ENCODE measurements at places on chromosomes 7 and 10.

DNA sequence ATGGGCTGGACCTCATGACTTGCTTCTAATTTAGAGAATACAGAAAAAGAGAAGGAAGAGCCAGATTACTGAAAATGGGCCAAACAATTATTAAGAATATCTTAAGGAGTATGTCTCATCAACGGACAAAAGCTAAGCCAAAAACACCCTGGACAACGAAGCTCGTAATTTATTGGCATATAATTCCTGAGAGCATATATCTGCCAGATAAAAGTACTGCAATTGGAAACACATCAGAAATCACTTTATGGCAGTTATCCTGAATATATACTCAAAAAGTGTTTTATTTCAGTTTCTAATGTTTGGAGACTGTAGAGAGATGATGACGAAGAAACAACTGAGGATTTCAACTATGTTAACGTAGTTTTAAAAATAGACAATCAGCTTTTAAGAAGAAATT, 211.8 kb downstream of the CSTF2T start:
- no peak for DNase-seq

DNA sequence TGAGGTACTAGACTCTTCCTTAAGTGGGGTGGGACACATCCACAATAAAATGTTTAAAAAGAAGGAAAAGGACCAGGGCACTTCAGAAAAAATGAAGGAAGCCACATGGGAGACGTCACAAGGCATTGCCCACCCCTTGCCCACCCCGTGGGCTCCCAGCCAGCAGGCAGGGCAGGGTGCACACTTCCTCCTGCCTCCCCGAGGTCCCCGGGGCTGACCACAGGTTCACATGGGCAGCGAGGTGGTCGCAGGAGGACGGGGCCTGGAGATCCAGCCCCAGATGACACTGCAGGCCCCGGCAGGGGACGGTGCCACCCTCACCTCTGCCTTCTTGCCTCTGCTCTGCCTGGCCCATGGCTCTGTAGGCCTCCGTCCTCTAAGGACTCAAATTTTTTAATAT, 45.6 kb downstream of the PWWP2B start:
- DNase-seq = no peak

DNA sequence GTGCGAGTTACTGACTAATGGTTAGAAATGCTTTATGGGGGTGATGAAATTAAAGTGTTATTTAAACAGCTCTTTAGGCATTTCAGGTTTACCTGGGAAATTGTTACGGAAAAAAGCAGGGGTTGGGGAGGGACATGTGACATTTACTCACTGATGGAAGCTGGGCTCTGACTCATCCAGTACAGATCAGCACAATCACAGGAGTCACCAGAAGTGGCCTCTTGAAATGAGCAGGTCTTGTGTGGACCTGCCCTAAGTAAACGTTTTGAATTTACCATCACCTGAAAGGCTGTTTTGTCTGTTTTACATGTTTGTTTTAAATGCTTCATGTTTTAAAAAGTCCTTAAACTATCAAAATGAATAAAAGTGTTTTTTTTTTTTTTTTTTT, 2.3 kb downstream of the GLRX3 start:
- DNase-seq = no peak

DNA sequence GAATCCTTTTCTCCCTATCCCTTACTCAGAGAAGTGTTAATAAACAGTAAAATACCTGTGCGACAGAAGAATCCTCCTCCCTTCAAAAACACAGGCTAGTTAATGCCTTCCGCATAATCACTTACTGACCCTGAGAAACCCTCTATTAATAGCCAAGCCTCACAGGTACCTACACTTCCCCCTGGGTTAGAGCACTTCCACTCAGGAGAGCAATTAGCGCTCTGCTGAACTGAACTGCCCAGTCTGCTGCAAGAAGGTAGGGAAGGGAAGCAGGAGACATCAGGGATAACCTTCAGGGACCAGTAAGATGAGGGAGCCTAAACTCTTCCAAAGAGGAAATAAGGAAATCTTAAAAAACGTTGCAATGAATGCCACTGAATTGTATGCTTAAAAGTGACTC, 39.6 kb downstream of the KIAA1549 start:
- no peak for DNase-seq

DNA sequence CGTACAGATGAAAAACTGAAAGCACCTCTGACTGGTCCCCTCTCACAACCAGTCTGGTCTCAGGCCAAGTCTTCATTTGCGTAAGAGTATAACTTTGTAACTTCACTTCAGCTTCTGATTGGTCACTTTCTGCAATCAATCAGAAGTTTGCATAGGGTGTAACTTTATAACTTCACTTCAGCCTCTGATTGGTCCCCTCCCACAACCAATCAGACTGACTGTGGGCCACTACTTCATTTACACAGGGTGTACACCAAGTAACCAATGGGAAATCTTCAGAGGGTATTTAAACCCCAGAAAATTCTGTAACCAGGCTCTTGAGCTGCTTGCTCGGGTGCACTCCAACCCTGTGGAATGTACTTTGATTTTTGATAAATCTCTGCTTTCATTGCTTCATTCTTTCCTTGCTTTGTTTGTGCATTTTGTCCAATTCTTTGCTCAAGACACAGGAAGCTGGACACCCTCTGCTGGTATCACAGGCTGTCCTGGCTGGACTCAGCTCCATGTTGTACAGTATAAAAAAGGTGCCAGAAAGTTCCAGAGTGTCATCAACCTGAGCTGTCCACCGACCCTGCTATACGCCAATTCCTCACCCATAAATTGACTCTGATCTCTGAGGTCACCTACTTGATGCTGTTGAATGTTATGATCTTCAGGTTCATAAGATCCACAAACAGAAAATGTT, 74.5 kb downstream of the COBL start:
- DNase-seq = no peak

GRCh38 chr10:3786295-3787015, 1.4 kb upstream of the KLF6 start:
- no peak for DNase-seq

GRCh38 chr7:14000247-14000646, 10.8 kb upstream of the ETV1 start:
- DNase-seq = no peak

GRCh38 chr7:2287745-2288144, 26.5 kb downstream of the SNX8 start:
- no peak for DNase-seq

- DNase-seq = no peak
Measured at GRCh38 chr10:99913831-99914235, 95.9 kb downstream of the DNMBP start.

DNA sequence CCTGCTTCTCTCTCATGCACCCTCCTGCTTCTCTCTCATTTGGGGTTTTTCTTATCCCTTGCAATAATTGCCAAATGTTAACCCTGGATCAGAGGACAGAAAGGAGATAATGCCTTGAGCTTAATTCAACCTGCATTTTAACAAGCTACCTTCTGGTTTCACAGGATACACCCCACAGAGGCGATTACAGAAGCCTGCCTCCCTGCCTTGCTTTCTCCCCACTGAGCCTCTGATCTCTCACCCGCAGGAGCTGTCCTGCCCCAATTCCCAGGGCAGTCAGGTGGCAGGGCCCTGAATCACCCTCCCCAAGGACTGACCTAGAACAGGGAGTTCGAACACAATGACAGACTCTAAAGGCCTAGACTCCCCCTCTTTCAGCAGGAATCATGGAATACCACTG, 959.5 kb downstream of the GRID1 start:
- DNase-seq = no peak

DNA sequence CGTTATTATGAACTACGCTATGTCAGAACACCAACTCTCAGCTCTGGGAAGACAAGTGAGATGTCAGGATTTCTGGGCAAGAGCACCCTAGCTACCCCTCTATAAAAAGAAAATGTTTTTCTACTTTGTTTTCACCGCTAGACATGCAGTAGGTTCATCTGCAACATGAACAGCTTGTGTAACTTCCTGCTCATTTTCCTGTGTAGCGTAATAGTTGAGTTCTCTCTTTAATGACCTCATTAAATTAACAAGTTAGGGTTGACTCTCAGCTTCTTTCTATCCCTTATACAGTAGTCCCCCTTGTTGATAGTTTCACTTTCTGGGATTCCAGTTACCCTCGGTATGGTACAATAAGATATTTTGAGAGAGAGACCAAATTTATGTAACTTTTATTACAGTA, 329.4 kb upstream of the ZNF32 start:
- no peak for DNase-seq

GRCh38 chr10:5583525-5584175, 58.9 kb downstream of the CALML3 start:
- no peak for DNase-seq

DNA sequence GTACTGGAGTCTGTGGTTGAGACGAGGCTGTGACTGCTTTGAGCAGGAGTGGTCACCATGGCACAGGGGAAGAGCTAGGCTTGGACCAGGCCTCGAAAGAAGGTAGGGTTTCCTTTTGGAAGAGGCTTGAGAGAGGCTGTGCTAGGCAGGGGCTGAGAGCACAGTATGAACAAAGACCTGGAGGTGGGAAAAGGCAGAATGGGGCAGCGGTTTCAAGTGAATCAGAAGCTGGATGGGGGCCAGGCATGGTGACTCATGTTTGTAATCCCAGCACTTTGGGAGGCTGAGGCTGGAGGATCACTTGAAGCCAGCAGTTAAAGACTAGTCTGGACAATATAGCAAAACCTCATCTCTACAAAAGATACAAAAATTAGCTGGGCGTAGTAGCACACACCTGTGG, 65.9 kb downstream of the CLIP2 start:
- no peak for DNase-seq

DNA sequence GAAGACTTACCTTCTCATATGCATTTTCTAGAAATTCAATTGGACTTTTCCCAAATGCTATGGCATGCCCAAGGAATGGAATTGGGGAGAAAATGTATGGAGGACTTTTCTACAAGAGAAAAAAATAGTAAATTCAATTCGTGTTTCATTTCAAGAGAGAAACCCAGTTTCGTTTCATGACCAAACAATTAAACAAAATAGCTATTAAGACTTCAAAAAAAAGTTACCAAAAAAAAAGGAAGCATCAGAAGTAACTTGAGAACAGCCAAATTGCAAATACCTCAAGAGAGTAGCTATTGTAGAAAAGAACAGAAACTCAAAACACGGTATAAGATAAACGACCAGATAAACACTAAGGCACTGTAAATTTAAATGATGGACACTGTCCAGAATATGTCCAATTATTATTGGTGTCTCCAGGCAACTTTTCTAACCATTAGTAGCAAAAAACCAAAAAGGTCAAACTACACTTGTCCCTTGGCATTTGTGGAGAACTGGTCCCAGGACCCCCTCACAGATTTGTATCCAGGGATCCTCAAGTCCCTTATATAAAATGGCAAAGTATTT, 2.4 kb downstream of the CYP51A1 start:
- DNase-seq = no peak

DNA sequence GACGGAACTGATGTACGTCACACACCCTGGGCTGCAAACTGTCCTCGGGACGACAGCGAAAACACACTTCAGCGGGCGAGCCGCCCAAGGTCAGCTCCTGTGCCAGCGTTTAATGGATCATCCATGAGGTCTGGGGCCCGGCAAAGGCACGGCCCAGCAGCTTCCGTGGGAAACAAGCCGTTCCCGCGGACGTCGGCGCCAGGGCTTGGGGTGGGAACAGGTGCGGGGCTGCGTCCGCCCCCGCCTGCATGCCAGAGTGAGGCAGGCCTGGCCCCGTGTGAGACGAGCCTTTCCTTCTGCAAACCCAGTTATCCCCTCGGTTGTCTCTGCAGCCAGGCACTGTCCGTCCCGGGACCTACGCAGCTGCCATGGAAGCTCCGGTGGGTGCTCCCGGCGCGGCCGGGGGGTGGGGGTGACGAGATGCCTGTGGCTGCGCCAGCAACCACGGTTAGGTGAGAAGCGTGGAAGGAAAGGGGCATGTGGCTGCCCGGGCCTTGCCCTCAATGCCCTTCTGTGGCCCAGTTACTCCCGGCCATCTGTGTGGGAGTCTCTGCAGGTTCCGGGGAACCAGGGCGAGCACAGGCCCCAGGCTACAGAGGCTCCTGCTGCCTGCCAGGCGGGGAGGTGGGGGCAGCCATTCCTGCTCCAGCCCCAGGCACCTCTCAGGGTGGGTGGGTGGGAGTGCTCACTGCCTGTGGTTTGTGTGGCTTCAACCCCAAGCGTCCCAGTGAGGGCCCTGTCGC, 42.2 kb upstream of the PDGFA start:
- DNase-seq = no peak

DNA sequence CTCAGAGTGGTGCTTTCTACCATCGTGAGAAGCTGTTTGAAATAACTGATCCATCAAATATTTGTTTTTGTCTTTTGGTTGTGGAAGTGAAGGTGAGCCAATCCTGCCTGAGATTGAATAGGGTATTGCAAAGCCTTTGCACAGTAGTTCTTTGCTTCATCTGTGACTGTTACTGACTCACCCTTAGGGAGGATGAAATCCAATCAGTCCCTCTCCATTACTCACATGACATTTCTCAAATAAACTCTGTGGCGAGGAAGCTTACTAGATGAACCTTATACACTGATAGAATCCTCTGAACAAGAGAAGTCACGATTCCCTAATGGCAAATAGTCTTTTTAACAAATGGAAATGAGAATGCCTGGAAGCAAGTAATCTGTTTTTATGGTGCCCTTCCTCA, 31.9 kb downstream of the HEPACAM2 start:
- no peak for DNase-seq

DNA sequence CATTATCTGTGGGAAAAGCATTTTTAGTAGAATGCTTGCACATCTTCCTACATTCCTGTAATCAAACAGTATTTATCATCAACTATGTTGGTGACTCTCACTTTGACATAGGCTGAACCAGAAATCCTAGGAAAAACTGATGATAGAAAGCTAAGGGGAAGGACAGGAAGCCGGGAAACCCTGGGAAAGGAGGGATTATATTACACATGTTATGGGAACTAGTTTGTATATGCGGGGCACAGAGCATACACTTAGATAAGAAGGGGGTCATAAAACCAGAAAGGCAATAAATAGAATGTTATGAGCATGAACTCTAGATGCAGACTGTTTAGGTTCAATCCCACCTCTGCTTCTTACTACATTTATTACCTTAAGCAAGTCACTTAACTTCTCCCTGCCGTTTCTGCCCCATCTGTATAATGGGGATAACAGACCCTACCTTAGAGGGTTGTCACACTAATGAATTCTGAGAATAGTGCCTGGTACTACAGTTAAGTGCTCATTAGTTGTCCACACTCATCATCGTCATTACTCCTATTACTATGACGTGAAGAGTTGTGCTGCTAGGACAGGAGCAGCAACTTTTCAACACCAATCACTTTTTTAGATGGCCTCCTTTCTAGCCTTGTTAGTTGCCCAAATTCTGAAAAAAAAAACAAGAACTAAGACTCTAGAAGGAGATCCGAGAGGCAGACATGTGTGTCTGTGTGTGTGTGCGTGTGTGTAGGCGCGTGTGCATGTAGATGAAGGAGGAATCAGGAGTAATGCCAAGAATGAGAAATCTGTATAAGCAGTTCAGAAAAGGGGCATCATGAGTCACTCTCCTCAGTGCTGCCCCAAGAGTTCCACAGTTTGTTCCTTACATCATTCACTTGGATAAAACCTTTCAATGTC, 52.2 kb downstream of the KMT2C start:
- no peak for DNase-seq

Data from activated T-helper 1 cell treated with anti-CD3 and anti-CD28 coated beads, Interleukin-2, amount 50 U/mL, for 16 hours (primary cell).